ENCODE measurements at places on chromosomes 5 and 9. TPM values are rescaled to one million over a fixed set of nuclear protein-coding genes. Genes with fewer than 3 reads are reported as not detected.
A peak's percentile ranks its signal among the peaks of the same experiment; 100 is the strongest.

DNA sequence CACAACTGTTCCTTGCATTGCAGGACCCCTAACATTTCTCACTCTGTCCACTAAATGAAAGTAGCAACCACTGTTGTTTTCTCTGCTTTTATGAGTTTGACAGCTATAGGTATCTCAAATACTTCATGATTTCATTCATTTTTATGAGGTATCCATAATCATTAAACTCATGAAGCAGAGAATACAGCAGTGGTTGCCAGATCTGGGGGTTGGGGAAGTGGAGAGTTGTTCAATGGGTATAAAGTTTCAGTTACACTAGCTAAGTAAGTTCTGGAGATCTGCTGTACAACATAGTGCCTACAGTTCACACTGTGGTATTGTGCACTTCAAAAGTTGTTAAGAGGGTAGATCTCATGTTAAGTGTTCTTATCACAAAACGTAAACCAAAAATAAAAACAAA is 23.4 kb upstream of the CAMK4 start:
- no peak for DNase-seq

GRCh38 chr5:101461455-101461854 is 558.4 kb upstream of the ST8SIA4 start:
- DNase-seq, result no peak

DNA sequence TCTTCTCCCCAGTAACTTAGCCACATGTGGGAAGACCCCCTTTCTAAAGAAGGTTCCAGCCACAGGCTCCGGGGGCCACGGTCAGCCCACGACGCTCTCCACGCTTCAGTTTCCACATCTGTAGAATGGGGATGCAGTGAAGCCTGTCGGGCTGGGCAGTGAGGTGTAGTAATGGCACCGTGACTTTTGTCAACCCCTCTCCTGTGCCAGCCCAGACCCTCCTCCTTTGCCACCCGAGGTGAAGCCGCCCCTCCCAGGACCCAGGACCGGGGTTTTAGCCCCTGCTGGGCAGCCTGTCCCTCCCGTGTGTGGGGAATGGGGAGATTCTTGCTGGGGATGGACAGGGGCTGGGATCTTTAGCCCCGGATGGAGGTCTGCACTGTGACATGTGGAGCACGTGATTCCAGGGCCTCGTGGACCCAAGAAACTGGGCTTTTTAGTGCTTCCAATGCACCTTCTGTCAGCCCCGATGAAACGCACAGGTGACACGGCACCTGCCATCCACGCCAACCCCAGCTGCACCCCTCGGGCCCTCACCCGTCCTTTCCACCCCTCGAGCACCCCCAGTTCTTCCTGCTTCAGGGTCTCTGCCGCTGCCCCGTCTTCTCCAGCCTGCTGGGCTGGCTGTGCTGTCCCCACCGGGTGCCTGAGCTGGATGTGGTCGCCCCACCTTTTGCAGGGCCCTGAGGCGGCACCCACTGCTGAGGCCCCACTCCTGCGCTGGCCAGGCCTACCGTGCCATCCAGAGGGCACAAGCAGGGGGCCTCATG is 13.4 kb upstream of the RNU6ATAC start:
- DNase-seq, result no peak

- no peak for DNase-seq
These were observed 8.3 kb downstream of the CAMK4 start for GRCh38 chr5:111232311-111233051.

- DNase-seq, result no peak
These were observed 617 bp downstream of the PTPN3 start for GRCh38 chr9:109497226-109498153.

- no peak for DNase-seq
These were observed 108.2 kb downstream of the TTLL11 start for GRCh38 chr9:121984726-121985402.

- no peak for DNase-seq
These were observed 214.1 kb downstream of the SMARCA2 start for GRCh38 chr9:2229109-2229721.

The FCHO2 gene
- total RNA-seq, result 18.8 TPM

GRCh38 chr9:71743217-71743705 is 25.1 kb downstream of the CEMIP2 start:
- DNase-seq, result no peak

The CNTNAP3 gene
- not detected for total RNA-seq

DNA sequence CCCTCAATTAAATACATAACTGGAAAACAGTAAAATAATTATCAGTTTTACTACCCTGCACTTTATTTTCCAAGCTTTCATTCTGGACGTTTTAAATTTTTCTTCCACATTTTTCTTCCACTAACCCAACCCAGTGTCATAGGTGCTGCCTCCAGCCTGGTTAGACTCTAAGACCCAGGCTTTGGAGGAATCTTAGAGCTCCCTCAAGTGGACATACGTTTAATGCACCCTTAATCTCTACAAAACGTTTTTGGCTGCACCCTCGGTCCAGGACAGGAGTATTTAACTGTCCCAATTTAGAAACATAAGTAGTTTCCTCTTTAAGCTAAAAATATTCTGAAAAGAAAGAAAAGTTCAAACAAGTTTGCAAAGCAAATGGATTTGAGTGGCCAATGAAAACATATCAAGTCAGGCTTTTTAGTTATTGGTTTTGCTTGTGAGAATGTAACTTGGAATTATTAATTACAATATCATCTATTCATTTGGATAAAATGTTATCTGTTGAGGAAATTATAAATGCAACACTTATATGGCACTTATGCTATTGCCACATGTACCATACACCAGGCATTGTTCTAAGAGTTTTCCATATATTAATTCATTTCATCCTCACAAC is 38.9 kb downstream of the CDH6 start:
- peak; percentile 76 for DNase-seq

DNA sequence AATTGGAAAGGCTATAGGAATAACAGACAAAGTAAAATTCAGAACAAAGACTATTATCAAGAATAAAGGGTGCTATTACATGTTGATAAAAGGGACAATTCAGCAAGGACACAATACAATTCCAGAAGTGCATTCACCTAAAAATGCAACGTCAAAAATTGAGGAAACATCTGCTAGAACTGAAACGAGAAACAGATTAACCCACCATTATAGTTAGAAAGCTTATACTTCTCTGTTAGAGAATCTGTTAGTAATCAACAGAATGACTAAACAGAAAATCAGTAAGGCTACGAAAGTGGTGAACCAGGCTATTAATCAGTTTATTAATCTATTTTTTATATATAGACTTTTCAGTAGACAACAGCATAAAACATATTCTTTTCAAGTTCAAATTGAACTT is 14.8 kb downstream of the FCN1 start:
- no peak for DNase-seq

GRCh38 chr9:32431196-32431595 is 46.8 kb downstream of the ACO1 start:
- DNase-seq, result no peak

DNA sequence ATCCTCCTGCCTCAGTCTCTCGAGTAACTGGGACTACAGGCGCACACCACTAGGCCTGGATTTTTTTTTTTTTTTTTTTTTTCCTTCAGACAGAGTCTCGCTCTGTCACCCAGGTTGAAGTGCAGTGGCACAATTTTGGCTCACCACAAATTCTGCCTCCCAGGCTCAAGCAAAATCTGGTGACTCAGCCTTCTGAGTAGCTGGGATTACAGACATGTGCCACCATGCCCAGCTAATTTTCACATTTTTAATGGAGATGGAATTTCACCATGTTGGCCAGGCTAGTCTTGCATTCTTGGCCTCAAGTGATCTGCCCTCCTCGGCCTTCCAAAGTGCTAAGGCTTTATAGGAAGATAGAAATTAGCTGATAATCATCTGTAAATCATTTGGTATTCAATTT is 43.9 kb downstream of the NSA2 start:
- no peak for DNase-seq

- DNase-seq, result peak; percentile 63
These were observed 36.1 kb downstream of the DAP start for GRCh38 chr5:10724781-10725507.

- peak; percentile 44 for DNase-seq
These were observed 253.1 kb downstream of the TLR4 start for GRCh38 chr9:117957267-117957666.

- DNase-seq, result no peak
These were observed 257.3 kb downstream of the MLLT3 start for GRCh38 chr9:20364959-20365358.

- DNase-seq, result no peak
These were observed 251.1 kb downstream of the PDZD2 start for GRCh38 chr5:31890046-31890445.

DNA sequence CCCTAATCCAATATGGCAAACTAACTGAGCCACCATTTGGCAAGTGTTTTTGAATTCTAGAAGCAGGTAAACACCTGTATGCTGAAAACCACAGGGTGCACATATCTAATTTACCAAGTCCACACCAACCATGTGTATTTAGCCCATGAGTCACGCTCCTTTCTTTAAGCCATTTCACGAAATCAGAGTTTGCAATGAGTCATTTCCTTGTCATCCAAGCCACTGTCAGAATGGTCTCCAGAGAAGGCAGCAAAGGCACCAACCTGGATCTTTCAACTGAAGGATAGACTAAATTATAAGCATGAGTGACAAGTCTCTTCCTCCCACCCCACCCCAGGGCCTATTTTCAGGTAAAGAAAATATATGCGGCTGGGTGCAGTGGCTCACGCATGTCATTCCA is 110.0 kb downstream of the PAX5 start:
- DNase-seq, result peak; percentile 77

DNA sequence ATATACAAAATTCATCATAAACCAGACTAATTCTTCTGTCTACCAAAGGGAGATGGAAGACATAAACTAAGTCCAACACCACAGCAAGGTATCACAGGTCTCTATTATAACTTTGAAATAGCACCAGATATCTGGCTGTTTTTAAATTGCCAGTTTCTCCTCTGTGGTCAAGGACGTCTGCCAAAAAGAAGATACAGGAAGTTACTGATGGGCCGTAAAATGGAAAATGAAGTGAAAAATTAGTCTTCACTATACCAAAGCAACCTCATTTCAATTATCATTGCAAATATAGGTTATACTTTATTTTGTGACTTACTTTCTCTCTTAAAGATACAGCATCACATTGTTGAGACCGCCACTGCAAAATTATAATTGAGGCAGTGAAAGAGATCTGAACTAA is 225.5 kb downstream of the NDUFS4 start:
- no peak for DNase-seq

The C7 gene
- 167 TPM for total RNA-seq

The GNA14 gene
- 1.3 TPM for total RNA-seq

- DNase-seq, result no peak
These were observed 29.1 kb downstream of the SNCAIP start for GRCh38 chr5:122341087-122341486.

The PAEP gene
- not detected for total RNA-seq

The CCDC69 gene
- total RNA-seq, result 173 TPM

GRCh38 chr9:111661150-111661801 is at the start of gene GNG10:
TSS of gene GNG10 (plus strand) at chr9:111661605. CDS start at chr9:111661635, 30 bp downstream.
- DNase-seq, result peak; percentile 88

DNA sequence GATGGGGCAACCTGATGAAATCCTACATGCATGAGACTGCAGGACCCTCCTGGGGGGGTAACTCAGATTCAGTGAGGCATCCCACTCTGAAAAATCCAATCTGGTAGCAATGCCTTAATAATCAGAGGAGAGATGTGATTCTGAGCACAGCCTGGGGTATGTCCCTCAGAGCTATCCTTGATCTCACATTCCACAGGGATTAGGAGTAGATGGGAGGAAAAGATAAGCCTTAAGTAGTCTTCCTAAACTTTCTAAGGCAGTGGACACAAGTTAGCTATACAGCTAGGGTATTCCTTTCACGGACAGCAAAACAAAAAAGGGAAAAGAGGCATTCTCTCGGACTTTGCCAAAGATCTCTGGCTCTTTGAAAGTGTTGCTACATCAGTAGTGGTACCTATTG is 3.9 kb upstream of the SPATA9 start:
- DNase-seq, result no peak

GRCh38 chr9:84317563-84317962 is 23.0 kb downstream of the SLC28A3 start:
- DNase-seq, result no peak
